ENCODE measurements at places on chromosomes 1 and 21. TPM values are rescaled to one million over a fixed set of nuclear protein-coding genes. Genes with fewer than 3 reads are reported as not detected.

DNA sequence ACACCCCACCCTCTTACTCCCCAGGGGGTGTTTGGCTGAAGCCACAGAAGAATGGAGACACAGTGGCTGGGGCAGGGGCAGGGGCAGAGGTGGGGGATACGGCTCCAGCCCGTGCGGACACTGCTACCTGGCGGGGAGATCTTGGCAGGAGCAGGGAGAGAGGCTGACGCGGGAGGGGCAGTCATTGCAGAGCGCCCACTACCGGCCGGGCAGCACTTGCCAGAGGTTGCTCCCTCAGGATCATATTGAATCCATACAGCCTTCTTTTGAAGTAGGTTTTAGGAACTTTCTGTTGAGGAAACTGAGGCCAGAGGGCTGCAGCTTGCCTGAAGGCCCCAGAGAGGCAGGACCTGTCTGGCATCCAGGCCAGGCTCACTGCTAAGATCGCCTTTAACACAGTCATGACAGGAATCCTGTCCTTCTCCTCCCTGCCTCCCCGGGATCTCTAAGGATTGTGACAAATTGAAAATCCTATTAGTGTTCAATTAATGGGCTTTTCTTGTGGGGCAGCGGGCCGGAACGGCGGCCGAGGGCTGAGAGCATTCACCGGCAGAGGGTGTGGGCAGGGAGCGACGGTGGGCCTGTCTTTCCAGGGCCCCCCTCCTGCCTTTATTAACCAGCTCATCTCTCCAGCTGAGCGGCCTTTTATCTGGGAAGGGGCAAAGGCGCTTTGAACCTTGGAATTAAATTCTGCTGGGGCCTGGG, 65.5 kb upstream of the WNT4 start:
- no peak overlapping the region for H3K4me3 ChIP-seq
- no peaks in the 10 kb centered on the region for H3K36me3 ChIP-seq
- H3K27me3 ChIP-seq, result peaks cover 44% of the 10 kb centered on the region
- peak; percentile 35 for DNase-seq

GRCh38 chr1:116390195-116390594, 17.2 kb downstream of the ATP1A1 start:
- H3K4me3 ChIP-seq, result no peak overlapping the region
- H3K36me3 ChIP-seq, result peaks cover 94% of the 10 kb centered on the region
- no peaks in the 10 kb centered on the region for H3K4me1 ChIP-seq
- no peak overlapping the region for H3K27ac ChIP-seq
- DNase-seq, result no peak

- DNase-seq, result peak; percentile 80
- peaks cover 50% of the 10 kb centered on the region for H3K4me1 ChIP-seq
- no peaks in the 10 kb centered on the region for H3K36me3 ChIP-seq
- peak overlapping the region; percentile 87 for H3K27ac ChIP-seq
- H3K4me3 ChIP-seq, result peak overlapping the region; percentile 80
Observed at GRCh38 chr1:211327346-211327921, 801 bp downstream of the TRAF5 start.

DNA sequence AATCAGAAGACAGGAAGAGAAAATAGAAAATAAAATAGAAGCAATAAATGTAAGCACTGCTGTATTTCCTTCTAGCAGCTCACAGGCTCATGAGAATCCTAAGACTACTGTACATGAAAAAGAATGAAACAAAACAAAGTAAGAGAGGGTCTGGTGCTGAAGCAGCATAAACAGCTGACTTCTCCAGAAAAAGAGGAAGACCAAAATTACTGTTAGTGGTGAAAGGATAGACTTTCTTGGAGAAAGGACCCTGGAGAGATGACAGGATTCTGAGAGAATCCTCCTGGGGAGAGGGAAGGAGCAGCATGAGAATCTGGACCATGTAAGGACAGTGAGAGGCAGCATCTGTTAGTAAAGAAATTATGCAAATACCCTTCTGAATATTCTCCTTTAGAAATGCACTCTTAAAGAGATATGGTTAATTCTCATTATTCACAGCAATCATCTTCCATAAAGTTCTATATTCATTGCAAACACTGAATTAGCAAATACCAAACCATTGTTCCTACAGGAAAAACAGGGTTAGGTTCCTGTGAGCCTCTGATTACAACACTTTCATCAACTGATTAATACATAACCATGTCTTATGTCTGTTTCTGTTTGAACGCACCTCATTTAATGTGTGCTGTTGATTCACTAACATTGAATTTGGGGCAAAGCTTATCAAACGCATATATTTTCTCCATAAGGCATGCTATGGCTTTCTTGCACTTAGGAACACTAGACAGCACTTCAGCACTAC, 17.0 kb downstream of the SLC25A24 start:
- no peak overlapping the region for H3K4me3 ChIP-seq
- no peaks in the 10 kb centered on the region for H3K27me3 ChIP-seq
- DNase-seq, result no peak
- H3K27ac ChIP-seq, result no peak overlapping the region

DNA sequence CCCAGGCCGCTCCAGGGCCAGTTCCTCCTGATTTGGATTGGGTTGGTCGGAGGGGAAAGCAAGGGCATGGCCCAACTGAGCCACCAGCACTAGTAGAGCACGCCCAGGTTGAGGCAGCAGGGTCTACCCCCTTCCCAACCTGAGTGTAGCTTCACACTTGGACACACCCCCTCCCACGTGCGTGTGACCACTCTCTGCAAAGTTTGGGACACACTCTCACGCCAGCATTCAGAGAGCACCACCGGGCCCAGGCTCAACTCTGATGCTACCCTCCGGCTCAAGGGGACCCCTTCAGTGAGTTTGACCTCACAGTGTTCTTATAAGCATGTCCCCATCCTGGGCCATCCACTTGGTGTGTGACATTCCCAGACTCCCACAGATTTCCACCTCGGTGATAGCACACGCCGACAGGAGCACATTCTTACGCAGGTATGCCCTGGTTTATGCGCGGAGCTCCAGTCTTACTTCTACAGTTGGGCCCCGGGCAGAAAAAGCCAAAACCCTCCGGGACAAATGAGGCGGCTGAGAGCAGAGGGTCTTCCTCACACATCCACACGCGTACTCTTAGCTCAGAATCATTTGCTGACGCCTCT, 3.0 kb upstream of the DMRTA2 start:
- H3K36me3 ChIP-seq, result no peaks in the 10 kb centered on the region
- DNase-seq, result no peak
- peaks cover 51% of the 10 kb centered on the region for H3K4me1 ChIP-seq
- no peak overlapping the region for H3K4me3 ChIP-seq

DNA sequence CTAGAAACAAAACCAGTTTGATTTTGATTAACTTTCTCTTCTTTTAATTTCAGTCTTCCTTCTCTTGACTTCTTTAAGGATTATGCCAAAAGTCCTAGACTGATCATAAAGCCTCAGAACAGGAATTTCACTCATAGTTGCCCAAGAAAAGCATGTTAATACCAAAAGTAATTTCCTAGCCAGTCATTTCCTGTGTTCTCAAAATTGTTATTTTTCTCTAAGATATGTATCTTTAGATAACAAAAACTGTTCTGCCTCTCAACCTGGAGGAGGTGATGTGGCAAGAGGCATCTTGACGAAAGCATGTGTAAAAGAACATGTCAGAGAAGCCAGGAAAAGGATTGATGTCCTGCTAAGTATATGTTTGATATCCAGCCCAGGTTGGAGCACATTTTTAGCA, 78.0 kb upstream of the IPO9 start:
- H3K27ac ChIP-seq, result no peak overlapping the region
- no peak for DNase-seq
- peaks cover 4% of the 10 kb centered on the region for H3K4me1 ChIP-seq
- no peaks in the 10 kb centered on the region for H3K36me3 ChIP-seq
- H3K4me3 ChIP-seq, result no peak overlapping the region

GRCh38 chr21:42251654-42252324, 32.8 kb downstream of the ABCG1 start:
- H3K4me1 ChIP-seq, result peaks cover 96% of the 10 kb centered on the region
- H3K27ac ChIP-seq, result no peak overlapping the region
- H3K4me3 ChIP-seq, result no peak overlapping the region
- no peaks in the 10 kb centered on the region for H3K27me3 ChIP-seq

DNA sequence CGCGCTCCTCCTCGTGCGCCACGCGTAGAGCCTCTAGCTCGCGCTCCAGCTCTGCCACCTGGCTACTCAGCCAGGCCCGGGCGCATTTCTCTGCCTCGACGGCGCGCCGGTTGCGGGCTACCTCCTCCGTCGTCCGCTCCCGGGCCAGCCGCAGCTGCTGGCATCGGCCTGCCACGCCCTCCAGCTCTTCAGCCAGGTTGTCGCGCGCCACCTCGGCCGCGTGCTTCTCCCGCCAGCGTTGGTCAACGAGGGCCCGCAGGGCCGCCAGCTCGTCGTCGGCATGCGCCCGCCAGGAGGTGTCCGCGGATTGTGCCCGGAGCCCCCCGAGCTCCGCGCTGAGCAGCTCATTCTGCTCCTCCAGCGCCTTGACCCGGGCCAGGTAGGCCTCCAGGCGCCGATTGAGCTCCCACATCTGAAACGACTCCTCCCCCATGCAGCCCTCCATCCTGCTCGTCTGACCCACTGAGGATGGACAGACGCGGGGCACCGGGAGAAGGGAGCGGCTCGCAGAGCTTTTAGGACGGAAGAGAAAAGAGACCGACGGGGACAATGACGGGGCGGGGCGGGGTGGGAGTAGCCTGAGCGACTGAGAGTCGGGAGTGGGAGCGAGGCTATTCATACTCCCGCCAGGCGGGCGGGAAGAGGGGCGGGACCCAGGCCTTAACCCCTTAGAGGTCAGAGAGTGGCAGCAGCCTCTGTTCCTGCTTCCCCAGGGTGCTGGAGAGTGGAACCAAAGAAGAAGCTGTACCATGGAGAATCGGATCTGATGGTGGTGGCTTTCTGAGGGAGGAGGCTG, at the start of gene NES:
Gene NES, minus strand, starts transcription at position 588 of the 796 bp plus-strand sequence. Its CDS starts 143 bp downstream, at position 445.
- no peaks in the 10 kb centered on the region for H3K36me3 ChIP-seq
- H3K4me1 ChIP-seq, result peaks cover 35% of the 10 kb centered on the region
- no peak for DNase-seq
- peaks cover 63% of the 10 kb centered on the region for H3K27me3 ChIP-seq
- peak within 1 kb of the TSS; percentile 52 for H3K4me3 ChIP-seq

- H3K4me1 ChIP-seq, result peaks cover 31% of the 10 kb centered on the region
- peak overlapping the region; percentile 60 for H3K27ac ChIP-seq
- no peaks in the 10 kb centered on the region for H3K27me3 ChIP-seq
- H3K4me3 ChIP-seq, result no peak overlapping the region
- DNase-seq, result no peak
Observed at GRCh38 chr1:228463009-228463558, 24.1 kb upstream of the RNF187 start.

GRCh38 chr1:109763646-109764415, at the start of gene EPS8L3:
Gene EPS8L3, minus strand, starts transcription at chr1:109763923. Its CDS starts 2,174 bp downstream, at chr1:109761749.
- H3K36me3 ChIP-seq, result no peaks in the 10 kb centered on the region
- H3K27me3 ChIP-seq, result no peaks in the 10 kb centered on the region
- no peak within 1 kb of the TSS for H3K4me3 ChIP-seq

DNA sequence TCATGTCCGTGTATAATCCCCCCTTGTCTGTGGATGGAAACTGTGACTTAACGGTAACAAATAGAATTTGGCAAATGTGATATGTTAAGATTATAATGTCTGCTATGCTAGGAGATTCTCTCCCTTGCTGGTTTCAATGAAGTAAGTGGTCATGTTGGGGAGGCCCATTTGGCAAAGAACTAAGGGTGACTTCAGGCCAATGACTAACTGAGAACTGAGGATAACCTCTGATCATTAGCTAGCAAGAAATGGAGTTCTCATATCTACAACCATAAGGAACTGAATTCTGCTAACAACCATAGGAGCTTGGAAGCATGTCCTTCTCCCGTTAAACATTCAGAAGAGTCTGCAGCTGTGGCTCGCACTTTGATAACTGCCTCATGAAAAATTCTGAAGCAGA, 2.3 kb downstream of the IFI44L start:
- DNase-seq, result no peak
- H3K27me3 ChIP-seq, result no peaks in the 10 kb centered on the region
- no peaks in the 10 kb centered on the region for H3K36me3 ChIP-seq
- H3K27ac ChIP-seq, result no peak overlapping the region
- H3K4me3 ChIP-seq, result no peak overlapping the region
- peaks cover 100% of the 10 kb centered on the region for H3K4me1 ChIP-seq

DNA sequence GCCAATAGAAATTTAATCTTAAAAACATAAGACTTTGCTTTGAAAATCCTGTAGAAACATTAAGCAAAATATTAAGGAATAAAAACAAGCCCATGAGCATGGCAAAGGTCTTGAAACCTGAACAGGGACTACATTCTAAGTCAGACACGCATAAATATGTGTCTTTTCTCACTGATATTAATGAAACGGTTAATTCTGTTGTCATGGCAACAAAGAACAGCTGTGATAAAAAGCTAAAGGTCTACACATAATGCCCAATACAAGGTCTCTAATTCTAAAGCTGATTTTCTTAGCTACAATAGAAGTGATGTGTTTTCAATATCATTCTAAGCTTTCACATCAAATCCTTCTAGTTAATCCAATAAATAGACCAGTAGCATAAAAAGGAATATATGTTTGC, 331.7 kb downstream of the PTBP2 start:
- H3K4me1 ChIP-seq, result no peaks in the 10 kb centered on the region
- no peak for DNase-seq
- no peak overlapping the region for H3K4me3 ChIP-seq

DNA sequence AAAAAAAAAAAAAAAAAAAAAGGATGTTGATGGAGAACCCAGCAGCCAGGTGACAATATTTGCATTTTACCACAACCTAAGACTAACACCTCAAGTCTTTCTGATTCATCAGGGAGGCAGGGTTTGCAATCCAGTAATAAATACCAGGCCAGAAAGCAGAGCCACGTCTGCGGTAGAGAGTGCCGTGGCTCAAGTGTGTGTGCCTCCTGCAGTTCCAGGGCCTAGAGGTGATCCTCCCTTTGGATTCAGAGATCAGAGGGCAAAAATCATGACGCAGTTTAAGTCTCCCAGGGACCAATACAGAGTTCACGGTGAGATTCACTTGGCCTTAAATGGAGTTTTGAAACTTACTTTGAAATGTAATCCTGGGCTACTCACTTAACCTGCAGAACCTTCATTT, 34.9 kb downstream of the TMCO4 start:
- H3K36me3 ChIP-seq, result peaks cover 22% of the 10 kb centered on the region
- H3K27ac ChIP-seq, result no peak overlapping the region
- H3K4me1 ChIP-seq, result peaks cover 12% of the 10 kb centered on the region
- H3K27me3 ChIP-seq, result no peaks in the 10 kb centered on the region

Gene RSPO1
- 1.0 TPM for total RNA-seq

Gene BOLA1
- 17.4 TPM for total RNA-seq

Gene LRRIQ3
- total RNA-seq, result 1.1 TPM

Gene PTCH2
- total RNA-seq, result 1.0 TPM
